ENCODE measurements at places on chromosomes 16 and 17.

DNA sequence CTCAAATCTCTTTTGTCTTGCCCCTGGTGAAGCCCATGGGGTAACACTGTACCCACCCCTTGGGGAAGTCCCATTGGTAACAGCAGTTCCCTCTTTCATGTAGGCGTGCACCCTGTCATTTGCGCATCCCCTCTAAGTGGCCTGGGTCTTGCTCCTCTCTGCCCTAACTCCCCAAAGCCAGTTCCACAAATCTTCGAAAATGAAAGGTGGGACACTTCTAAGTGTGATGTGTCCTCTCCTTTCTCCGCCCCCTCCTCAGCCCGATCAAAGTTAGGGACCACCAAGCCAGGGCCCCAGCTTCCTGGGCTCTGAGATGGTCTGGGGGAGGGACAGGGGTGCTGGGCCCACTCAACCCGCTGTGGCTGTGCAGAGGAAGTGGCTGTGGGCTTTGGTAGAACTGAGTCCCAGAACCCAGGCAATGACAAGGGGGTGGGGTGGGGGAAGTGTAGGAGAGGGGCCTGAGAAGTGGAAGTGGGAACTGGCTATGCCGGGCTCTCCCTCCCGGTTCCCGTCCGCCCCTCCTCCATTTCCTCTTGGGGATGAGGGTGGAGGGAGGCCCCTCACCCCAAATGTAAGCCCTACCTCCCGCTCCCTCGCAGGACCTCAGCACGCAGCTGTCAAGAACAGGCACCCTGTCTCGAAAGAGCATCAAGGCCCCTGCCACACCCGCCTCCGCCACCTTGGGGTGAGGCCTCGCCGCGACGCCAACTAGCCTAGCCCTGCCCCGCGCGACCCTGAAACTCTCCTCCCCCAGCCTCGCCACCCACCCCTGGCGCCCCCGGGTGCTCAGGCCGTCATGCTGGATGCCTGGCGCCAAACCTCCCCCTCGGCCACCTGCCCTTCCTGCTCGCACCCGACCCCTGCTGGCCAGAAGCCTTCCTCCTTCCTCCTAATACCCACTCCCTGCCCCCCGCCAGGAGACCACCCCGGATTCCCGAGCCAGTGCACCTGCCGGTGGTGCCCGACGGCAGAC, 8.7 kb downstream of the ABI3 start:
- no peak for DNase-seq

GRCh38 chr16:20153444-20153843, 79.8 kb upstream of the GPR139 start:
- no peak for DNase-seq

GRCh38 chr16:53446090-53446489, 11.8 kb downstream of the RBL2 start:
- no peak for DNase-seq

- peak; percentile 8 for DNase-seq
Observed at GRCh38 chr17:6701719-6702118, 11.4 kb downstream of the SLC13A5 start.

DNA sequence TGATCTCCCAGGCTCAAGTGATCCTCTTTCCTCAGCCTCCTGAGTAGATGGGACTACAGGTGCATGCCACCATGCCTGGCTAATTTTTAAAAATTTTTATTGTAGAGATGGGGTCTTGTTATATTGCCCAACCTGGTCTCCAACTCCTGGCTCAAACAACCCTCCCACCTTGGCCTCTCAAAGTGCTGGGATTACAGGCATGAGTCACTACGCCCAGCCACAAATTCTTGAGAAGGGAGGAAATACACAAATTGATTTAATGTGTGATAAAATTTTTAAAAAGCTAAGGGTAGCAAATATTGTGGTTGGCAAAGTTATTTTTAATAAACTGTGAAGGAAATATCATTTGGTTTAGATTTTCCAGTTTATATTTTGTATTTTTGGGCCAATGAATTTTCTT, 9.6 kb downstream of the ITGAD start:
- DNase-seq: peak; percentile 7

- peak; percentile 25 for DNase-seq
Observed at GRCh38 chr16:13298666-13299065, 397.3 kb downstream of the SHISA9 start.

DNA sequence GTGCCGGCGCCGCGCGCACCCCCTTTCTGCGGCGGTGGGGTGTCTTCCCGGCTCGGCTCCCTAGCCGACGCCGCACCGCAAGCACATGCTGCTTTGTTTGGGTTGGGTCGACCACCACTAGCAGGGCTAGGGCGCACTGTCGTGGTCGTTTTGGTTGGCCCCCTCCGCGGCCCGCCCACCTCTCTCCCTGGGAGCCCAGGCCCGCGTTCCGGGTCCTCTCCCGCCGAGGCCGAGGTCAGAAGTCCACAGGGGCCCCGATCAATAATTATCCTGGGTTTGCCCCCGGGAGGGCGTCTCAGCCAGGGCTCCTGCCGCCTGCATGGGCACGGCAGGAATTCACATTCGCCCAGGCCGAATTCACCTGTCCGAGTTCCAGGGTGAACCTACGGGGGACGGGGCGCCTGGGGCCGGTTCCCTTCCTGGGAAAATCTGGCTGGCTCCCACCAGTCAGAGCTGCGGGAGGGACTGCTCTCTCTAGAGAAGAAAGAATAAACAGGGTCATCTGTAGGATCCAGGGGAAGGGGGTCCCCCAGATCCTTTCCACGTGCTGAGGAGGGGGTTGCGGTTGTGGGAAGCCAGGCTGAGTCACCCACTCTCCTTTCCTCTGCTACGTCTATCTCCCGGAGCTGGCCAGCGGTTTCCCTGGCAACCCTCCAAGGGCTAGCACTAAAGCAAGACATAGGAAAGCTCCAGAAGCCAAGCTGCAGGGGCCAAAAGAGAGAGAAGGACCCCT, 584 bp upstream of the STAT5B start:
- peak; percentile 85 for DNase-seq

- no peak for DNase-seq
Observed at GRCh38 chr16:78057803-78058564, 35.6 kb downstream of the CLEC3A start.

DNA sequence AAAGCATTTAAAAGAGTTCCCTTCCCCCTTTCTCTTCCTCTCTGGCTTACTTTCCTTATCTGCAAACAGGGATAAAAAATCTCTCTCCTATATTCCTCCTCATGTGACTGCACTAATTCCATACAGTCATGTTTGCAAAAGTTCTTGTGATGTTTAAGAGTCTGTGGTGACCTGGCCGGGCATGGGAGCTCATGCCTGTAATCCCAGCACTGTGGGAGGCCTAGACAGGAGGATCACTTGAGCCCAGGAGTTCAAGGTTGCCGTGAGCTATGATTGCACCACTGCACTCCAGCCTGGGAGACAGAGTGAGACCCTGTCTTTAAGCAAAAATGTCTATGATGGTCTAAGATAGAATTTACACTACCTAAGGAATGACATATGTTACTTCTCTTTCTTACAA, 19.6 kb downstream of the NOG start:
- DNase-seq: no peak

GRCh38 chr16:21600031-21600773, 825 bp downstream of the METTL9 start:
- no peak for DNase-seq

DNA sequence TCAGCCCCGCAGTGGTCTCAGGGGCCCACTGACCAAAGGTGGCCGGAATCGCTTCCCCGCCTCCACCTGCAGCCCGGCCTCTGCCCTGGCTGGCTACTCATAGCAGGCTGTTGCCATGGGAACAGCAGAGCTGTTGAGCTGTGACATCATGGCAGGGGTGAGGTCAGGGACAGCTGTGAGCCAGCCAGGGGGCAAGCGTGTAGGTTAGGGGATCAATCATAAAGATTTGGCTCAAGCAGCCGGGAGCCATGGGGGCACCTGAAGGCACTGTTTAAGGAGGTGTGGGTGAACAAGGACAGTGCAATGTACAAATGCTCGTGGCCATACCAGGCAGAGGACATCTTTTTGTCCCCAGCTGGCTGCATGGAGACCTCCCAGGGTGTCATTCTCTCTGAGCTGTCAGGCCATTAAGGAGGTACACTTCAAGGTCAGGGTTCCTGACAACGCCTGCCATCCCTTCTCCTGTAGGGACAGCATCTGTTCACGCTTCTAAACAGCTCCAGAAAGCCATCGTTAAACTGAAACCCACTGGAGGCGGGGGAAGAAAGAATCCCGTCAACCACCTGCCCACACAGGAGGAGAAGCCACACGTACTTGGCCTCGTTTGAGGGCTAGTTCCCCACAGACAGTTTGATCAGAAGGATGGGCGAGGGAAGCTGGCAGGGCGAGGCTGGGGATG, at the start of gene CEP295NL:
TSS of gene CEP295NL (minus strand) at position 101 of the 679 bp plus-strand sequence. CDS start 1,373 bp downstream, outside the sequence.
- no peak for DNase-seq

- DNase-seq: peak; percentile 79
Observed at GRCh38 chr17:66508896-66509844, 206.8 kb downstream of the PRKCA start.

DNA sequence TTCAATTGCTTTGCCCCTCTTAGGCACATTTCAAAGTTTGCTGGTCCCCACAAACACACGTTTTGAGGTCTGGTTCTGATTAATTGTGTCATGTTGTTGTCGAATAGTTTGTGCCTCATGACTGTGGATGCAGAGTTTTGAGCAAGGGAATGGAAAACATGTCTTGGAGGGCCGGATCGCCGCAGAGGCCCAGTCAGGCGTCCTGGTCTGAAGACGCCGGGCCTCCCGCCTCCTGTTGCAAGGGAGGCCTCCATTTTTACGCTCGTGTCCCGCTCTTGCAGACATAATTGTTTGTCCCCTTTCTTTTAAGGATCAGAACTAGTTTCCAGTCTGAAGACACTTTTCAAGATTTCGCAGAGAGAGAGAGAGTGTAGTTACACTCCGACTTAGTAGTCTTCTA, 3.2 kb downstream of the NTN1 start:
- DNase-seq: no peak

GRCh38 chr17:66904760-66905624, 59.5 kb upstream of the CACNG4 start:
- DNase-seq: peak; percentile 38

DNA sequence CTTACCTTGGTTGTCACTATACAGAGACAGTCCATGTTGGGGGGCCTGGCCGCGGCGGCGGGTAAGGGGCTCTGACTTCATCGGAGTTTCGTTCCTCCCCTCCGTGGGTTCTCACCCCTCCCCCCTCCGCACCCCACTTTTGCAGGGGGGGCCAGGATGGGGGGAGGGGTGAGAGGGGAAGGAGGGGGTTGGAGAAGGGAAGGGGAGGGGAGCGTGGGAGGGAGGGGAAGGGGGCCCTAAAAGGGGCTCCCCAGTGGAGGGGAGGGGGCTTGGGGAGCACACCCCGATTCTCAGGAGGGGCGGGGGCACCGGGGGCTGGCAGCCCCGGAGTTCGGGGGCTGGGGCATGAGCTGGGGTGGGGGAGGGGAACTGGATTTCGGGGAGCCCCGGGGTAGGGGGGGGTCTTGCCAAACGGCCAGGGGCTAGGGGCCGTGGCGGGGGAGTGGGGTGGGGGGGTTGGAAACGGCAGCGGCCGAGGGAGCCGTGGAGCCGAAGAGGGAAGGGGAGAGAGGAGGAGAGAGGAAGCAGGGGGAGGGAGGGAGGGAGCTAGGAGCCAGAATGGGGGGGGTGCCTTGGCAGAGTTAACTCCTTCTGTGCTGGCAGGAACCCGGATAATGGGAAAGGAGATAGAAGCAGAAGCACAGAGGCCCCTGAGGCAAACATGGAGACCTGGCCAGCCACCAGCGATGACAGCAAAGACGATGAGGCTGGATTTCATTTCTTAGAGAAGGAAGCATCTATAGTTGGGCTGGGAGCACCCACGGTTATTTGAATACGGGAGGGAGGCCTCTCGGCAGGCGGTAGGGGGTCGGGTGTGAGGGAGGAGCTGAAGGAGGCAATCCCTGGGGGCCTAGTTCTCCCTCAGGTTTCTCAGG, 2.3 kb downstream of the DLG4 start:
- peak; percentile 83 for DNase-seq

DNA sequence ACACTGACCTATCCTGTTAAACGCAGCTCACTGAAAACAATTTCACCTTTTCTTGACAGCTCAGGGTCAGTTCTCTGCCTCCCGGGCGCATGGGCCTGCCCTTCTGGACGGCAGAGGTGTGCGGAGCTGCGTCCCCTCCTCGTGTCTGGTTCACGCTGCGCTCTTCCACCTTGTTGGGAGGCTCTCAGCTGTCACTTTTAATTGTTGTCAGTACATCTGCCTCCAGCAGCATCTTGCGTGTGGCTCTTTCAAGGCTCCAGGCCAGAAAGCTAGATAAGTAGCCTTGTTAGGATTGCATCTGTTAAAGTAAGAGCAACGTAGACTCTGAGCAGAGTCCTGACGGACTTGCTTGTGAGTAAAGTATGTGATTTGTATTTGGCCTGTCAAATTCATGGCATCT, 59.4 kb downstream of the MGAT5B start:
- no peak for DNase-seq

- DNase-seq: no peak
Observed at GRCh38 chr17:34045990-34046389, 209.1 kb upstream of the CCL2 start.

- DNase-seq: peak; percentile 97
Observed at GRCh38 chr17:82003411-82004381, 19.0 kb downstream of the CENPX start.

DNA sequence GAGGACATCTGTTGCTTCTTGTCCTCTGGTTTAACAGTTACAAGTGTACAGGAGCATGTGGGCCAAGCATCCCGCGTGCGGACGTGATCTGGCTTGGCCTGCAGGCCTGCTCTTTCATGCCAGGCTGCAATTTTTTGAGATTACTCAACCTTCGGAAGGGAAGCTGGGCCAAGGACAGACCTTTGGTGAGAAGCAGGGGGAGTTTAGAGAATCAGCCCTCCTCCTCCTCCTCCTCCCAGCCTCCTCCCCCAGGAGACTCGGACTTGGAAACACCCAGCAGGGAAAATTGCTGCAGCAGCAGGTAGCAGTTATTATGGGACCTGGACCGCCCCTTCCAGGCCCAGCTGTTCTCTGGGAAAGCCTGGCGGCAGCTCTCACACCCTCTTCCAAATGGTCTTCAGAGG, 5.1 kb upstream of the KLHL36 start:
- DNase-seq: peak; percentile 91

GRCh38 chr17:6641247-6641863, 495 bp downstream of the TXNDC17 start:
- DNase-seq: no peak

- no peak for DNase-seq
Observed at GRCh38 chr17:55059724-55060123, 91.2 kb downstream of the STXBP4 start.

GRCh38 chr16:543301-544164, 16.0 kb downstream of the CAPN15 start:
- no peak for DNase-seq

GRCh38 chr17:47703191-47703591, 9.2 kb downstream of the TBKBP1 start:
- DNase-seq: no peak

- DNase-seq: peak; percentile 13
Observed at GRCh38 chr17:34981538-34982241, 1.4 kb downstream of the LIG3 start.

DNA sequence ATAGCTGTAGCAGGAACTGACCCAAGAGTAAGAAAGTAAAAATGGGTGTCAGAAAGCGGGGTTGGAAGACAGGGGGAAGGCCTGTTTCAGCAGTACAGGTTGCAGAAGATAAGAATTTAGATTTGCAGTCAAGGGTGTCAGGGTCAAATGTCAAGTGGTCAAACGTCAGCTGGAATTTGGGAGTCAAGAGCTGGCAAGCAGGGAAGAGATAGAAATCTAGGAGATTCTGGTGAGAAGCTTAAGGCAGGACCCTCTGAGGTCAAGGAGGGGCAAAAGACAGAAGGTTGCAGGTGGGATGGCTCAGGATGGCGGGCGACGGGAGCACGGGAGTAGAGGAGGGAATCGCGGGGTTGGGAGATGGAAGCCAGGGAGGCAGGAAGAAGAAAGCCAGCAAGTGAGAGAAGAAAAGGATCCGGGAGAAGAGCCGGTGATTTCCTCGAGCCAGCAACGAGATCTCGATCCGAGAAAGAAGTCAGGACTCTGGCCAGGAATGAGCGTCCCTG, 335 bp downstream of the SLC25A35 start:
- DNase-seq: no peak

GRCh38 chr17:7848739-7849129, 6.1 kb upstream of the TMEM88 start:
- DNase-seq: no peak
